ENCODE measurements at places on chromosomes 2 and 18.

GRCh38 chr2:10572701-10573100 is 117.1 kb downstream of the NOL10 start:
- no peak for DNase-seq

DNA sequence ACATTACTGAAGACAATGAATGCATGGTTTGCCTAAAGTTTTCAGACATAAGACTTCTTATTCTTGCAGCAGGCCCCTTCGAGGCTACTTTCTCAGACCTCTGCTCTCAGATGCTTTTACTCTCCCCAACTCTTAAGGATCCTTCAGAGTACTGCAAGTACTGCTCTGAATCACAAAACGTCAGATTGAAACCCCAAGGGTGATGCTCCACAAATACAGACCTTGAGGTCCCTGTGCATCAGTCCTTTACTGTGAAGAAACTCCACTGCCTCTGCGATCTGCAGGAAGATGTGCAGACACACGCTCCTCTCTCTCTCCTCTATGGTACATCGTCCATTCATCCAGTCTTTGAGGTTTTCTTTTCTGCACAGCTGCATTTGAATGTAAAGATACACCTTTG is 52.8 kb downstream of the EIF2AK3 start:
- no peak for DNase-seq

DNA sequence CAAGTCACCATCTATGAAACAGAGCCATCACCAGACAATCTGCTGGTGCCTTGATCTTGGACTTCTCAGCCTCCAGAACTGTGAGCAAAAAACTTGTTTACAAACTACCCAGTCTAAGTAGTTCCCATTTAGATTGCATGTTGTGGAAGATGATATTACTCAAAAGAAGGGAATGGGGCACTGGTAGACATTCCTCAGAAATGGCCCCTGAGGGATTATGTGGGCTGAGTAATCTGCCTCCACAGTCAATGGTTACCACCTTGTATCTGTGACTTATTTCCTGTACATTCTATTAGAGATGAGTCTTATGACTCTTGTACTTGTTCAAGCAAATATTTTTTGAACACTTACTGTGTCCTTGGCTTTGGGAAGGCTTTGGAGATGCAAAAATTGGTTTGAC is 160.4 kb downstream of the NUP35 start:
- no peak for DNase-seq

DNA sequence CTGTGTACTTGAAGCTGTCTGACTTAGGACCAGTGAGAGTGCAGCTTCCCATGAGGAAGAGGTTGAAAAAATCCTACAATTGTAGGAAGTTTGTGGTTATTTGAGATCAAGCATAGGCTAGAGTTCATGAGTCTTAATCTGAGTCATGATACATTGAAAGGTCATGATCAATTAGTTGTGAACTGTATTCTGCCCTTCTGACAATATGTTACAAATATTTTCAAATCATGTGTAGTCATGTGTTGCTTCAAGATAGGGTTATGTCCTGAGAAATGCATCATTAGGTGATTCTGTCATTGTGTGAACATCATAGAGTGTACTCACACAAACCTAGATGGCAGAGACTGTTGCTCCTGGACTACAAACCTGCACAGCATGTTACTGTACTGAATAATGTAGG is 68.4 kb upstream of the MFF start:
- DNase-seq, result no peak

- no peak for DNase-seq
Observed at GRCh38 chr2:98761909-98762308, 31.0 kb upstream of the MGAT4A start.

DNA sequence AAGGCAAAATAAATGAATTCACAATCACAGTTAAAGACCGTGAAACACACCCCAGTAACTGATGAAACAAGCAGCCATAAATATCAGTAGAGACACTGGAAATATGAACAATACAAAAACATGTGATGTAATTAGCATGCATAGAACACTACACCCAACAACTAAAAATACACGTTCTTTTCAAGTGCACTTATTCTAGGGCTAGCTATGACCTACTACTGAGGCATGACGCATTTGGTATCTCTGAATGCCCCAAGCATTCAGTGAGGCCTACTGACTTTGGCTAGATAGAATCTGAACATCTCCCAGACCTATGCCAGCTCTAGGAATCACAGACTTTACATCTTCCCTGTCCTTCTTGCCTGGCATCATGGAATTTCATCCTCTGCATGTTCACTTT is 450.0 kb upstream of the ID2 start:
- no peak for DNase-seq

DNA sequence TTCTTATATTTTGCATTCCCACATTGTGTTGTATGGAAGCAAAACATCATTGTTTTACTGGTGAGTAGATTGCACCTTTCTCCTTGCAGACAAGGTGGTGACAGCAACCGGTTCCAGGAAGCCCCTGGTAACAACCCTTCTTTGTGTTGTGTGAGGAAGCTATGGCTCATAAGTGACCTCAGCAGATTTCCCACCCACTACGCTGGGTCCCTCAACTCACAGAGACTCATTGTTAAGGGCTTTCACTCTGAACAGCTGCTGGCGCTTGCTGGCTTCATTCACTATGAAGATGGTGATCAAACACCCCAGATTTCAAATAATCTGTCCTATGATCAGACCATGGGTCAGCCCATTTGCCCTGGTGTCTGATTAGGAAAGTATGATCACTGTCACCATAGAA is 53.4 kb downstream of the WIPF1 start:
- DNase-seq, result no peak

GRCh38 chr2:72454189-72454588 is 306.5 kb upstream of the CYP26B1 start:
- no peak for DNase-seq

DNA sequence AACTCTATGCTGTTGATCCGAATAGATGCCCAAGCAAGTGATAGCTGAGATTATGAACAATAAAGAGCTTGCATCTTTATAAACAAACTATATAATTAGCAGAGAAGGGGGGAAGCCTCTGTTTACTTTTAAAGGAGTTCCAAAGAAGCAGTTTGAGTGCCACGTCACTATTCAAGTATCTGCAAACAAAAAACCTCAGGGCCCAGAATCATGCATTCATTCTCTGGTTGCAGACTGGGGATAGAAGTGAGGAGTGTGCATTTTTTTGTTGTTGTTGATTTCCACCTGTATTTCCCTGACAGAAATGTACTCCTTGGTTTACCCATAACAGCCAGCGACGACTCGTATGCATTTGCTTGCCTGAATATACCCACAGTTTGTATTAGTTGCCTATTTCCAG is 264.3 kb downstream of the PTGR3 start:
- DNase-seq, result no peak

DNA sequence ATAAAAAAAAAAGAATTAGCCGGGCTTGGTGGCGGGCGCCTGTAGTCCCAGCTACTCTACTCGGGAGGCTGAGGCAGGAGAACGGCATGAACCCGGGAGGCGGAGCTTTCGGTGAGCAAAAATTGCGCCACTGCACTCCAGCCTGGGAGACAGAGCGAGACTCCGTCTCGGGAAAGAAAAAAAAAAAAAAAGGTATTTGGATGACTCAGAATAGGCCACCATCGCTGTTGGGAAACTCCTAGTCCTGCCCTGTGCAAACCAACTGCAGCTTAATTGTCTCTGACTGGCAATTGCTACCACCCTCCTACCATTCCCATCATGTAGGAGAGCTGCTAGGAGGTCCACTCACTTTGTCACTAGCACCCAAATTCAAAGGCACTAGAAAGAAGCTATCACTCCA is 43.5 kb downstream of the ATP8B1 start:
- no peak for DNase-seq

GRCh38 chr2:6820903-6821584 is 44.7 kb downstream of the CMPK2 start:
- no peak for DNase-seq

DNA sequence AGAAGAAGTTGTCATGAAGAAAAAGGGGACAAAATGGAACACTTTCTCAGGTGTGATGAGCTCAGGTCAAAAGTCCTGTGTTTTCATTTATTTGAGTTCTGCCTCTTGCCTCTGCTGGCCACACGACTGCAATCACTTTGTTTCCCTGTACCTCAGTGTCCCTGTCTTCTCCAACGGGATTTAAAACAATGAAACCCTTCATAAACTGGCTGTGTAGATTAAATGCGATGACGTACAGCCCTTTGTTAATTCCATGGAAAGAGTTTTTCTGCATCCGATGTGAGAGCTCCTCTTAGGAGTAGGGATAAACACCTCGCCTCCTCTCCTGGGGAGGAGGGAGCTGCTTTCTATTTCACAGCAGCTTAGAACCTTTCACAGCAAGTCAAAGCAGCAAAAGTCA is 51.5 kb upstream of the CNGA3 start:
- DNase-seq, result no peak

DNA sequence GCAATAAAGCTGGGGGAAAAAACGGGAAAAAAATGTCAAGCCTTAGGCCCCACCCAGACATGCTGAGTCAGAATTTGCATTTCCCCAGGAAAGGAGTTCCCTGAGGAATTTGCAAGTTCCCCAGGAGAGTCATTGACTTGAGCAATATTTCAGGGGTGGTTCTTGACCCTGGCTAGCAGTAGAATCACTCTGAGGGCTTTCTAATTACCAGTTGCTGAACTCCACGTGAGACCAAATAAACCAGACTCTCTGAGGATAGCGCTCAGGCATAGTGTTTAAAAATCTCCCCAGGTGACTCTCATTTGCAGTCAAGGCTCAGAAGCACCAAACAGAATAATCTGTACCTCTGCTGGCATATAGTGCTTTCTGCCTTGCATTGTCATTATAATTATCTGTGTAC is 48.7 kb downstream of the C1QL2 start:
- no peak for DNase-seq

DNA sequence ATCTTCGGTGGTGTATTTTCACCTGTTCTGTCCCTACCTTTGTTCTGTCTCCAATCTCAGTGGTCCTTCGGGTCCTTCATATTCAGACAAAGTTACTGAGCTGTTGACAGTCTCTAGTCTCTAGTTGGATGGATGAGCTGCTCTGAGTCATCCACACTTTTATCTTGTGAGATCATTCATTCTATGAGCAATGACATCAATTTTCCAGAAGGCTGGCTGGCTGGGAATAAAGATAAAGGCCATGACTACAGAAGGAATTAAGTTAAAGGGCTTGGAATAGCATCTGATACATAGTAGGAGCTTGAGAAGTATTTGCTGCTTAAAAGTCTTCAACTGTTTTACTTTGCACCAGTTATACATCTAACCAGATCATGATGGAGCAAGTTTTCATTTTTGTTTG is 43.1 kb upstream of the SLC39A10 start:
- no peak for DNase-seq

DNA sequence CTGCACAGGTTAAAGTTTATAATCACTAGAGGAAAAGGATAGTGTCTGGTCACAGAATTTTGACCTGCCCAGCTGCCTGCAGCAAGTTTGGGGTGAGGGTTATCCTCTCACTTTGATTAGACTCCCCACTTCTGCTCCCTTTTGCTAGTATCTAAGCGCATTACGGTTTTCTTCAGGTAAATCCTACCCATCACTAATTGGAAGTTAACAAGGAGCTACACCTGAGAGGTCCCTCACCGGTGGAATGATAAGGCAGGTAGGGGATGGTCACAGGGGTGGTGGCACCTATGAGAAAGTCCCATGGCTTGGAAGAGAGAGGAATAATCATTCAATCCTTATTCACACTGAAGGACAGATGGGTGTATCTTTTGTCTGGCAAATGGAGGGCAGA is 7.6 kb downstream of the BCL2 start:
- no peak for DNase-seq

DNA sequence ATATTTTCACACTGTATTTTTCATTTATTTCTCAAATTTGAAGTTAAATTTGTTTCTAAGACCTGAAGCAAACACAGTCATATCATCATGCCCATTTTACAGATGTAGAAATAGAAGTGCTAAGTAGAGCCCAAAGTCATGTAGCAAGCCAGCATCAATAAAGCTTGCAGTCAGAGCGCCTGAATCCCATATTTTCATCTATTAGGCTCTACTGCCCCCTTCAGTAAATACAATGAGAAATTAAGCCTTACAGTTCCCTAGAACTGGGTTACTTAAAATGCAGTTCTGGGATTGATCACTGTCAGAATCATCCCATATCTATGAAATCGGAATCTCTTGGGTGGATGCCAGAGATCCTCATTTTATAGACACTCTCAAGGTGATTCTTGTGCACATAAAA is 419.9 kb downstream of the TGIF1 start:
- DNase-seq, result no peak

DNA sequence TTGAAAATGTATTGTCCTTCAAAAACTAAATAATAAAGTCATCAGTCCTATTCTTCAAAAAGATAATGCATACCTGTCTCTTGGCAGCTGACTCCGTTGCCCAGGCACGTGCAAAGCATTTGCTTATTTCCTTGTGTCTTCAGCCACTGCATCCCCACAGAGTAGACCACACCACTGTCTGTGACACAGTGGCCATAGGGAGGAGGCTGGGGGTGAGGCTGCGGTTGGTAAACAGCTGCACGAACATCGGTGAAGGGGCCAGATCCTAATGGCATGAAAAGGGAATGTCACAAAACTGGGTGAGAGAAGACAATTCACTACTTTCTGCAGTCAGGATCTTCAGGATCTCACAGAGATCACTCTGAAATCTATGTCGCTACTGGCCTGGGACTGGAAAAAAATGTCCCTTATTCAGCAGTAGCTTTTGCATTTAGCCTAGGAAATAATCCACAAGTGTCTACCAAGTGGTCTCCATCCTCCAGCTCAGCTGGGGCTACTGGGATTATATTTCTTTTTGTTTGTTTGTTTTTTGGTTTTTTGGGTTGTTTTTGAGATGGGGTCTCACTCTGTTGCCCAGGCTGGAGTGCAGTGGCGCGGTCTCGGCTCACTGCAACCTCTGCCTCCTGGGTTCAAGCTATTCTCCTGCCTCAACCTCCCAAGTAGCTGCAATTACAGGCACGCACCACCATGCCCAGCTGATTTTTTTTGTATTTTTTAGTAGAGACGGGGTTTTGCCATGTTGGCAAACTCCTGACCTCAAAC is 10.7 kb downstream of the FN1 start:
- no peak for DNase-seq

- DNase-seq, result no peak
Observed at GRCh38 chr2:228334180-228334579, 152.7 kb upstream of the SPHKAP start.

- no peak for DNase-seq
Observed at GRCh38 chr18:35192415-35192814, 48.4 kb upstream of the ZNF397 start.

Data from aorta (tissue), 5 donors.